ENCODE measurements at places on chromosomes 16 and 17.

DNA sequence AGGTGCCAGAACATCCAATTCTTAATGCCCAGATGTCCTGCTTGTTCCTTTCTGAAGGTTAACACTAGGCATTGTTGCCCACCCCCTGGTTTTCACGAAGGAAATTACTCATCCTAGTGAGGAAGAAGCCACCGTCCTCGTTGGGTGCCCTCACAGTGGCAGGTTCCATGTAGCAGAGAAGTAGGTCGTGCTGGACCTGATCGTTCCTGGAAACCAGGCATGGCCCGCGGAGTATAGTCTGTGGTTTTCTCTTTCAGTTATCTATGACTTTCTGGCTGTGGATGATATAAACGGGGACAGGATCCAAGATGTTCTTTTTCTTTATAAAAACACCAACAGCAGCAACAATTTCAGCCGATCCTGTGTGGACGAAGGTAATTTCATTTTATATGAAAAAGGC, 16.5 kb downstream of the RGS11 start:
- no peak for DNase-seq

DNA sequence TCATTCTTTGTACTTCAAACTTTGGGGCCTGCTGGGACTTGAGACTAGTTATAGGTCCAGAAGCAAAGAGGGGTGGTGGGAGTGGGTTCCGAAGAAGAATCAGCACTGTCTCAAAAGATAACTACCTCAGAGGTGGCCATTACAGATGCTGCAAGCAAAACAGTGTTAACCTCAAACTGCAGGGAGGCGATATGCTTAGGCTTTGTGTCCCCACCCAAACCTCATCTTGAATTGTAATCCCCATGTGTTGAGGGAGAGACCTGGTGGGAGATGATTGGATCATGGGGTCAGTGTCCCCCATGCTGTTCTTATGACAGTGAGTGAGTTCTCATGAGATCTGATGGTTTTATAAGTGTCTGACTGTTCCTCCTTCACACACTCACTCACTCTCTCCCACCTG, 545.3 kb downstream of the XYLT1 start:
- DNase-seq = no peak

DNA sequence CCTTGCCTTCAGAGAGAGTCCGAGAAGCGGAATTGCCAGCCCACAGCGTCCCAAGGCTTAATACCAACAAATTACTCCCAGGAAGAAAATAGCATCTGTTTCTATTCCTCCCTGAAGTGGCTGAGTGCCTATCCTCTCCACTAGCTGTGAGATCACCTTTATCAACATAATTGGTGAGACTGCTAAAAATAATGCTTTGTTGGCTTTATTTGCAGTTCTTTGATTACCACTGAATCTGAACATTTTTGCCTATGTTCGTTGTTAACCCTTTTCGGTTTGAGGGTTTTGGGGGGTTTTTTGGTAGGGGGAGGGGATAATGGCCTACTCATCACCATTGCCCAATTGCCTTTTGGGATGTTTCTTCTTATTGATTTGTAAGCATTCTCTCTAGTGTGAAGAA, 31.0 kb downstream of the MMP15 start:
- no peak for DNase-seq

GRCh38 chr17:58513965-58514769, at the start of gene MTMR4:
Gene MTMR4 (minus strand): TSS chr17:58514638. CDS start chr17:58514407, 231 bp downstream.
- DNase-seq = peak; percentile 39

GRCh38 chr17:8159032-8159400, 3.7 kb downstream of the VAMP2 start:
- DNase-seq = no peak

DNA sequence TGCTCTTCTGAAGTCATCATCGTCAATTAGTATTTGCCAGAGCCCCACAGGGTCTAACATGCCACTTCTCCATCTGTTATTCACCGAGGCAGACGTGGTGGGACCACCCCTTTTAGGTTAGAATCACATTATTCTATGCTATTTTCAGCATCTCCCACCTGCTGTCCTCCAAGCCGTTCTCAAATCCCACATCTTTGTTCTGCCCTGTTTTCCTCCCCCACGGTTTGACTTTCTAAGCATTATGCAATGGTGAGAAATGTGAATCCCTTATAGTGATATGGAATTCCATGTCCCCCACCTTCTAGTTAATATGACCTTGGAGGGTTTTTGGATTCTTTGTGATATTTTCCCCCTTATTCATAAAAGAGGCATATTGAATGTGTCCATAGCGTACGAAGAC, 634.1 kb upstream of the RBFOX1 start:
- no peak for DNase-seq

- DNase-seq = no peak
These were observed 120.9 kb upstream of the HS3ST2 start for GRCh38 chr16:22692916-22693637.

DNA sequence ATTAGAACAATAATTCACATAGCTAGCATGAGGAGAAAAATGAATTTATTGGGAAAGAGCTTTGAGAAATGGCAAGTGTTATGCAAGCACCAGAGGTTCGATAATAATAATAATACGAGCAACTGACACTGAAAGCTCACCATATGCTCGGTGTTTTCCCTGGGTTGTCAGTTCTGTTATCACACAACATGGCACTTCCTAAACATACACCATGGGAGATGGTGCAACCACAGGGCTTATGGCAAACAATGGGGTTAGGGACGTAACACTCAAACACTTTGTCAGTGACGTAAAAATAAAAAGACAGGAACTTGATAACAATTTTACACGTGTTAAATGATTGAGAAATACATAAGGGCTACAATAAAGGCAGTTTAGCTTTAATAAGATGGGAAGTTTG, 23.7 kb downstream of the OR1D5 start:
- DNase-seq = no peak

GRCh38 chr16:77416939-77417480, 17.8 kb downstream of the ADAMTS18 start:
- DNase-seq = no peak

- no peak for DNase-seq
These were observed 8.9 kb upstream of the CDC42EP4 start for GRCh38 chr17:73320601-73321264.

DNA sequence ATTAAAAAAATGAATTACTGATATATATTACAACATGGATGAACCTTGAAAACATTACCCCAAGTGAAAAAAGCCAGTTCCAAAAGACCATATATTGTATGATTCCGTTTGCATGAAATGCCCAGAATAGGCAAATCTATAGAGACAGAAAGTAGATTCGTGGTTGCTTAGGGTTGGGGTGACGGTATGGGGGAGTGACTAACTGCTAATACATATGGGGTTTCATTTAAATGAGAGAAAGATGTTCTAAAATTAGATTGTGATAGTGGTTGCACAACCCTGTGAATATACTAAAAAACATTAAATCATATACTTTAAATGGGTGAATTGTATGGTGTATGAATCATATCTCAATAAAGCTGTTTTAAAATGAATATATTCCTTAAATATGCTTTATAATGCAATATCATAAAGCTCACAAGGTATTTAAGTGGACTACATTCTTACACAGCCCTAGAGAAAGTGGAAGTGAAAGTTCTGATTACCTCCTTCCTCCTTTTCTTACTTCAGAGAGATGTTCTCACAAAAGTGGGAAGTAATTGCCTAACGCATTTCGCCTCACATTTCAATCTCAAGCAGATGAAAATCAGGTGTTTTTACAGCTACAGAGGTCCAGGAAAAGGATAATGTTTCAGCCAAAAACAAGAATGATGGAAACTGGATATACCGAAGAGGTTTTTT, 142.7 kb upstream of the GNAO1 start:
- no peak for DNase-seq

DNA sequence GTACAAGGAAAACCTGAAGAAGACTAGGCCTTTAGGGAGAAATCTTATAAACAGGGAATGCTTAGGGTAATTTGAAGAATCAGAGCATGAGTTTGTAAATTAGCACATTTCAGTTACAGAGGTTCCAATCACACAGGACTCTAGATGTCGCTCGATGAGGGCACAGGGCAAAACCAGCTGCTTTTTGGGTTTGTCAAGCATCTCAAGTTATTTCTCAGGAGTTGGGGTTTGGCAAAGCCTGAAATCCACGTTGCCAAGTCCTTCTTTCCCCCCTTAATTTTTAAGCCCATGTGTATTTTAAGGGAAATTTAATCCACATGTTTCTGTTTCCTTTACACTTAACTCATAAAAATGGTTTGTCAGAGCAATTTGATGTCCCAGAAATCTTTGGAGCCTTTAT, 146.9 kb downstream of the ANKFN1 start:
- DNase-seq = no peak

DNA sequence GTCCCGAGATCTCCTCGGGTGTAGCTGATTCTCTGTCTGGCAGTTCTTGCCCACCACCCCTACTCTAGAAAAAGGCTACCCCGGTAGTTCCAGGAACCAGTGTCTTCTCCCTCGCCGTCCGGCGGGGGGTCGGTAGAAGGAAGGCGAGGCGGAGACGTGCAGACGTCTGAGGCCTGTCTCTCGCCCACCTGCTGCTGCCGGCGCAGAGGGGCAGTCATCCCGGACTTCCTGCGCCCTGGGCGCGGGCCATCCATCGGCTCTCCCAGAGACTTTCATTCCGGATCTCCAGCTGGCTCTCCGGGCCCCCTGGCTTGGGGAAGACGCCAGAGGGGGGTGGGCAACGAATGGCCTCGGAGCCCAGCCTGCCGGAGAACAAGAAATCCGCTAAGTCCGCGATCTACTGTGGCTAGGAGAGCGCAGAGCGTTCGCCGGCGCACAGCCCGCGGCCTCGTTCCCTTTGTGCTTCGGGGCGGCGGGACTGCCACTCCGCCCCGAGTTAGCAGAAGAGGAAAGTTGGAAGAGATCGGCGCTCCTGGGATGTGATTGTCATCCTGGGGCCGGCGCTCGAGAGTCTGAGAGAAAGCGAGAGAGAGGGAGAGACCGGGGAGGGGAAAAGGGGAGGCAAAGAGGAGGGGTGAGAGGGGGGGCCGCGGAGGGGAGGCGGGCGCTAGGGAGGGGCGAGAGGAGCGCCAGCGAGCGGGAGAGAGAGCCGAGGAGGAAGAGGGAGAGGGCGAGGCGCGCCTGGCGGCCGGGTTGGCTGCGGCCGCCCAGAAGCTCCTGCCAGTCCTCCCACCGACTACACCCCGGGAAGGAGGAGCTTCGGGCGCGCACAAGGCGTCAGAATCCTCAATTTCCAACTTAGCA, at the start of gene IRX5:
Gene IRX5 (plus strand): TSS at position 861 of the 864 bp plus-strand sequence. CDS start 334 bp downstream, outside the sequence.
- peak; percentile 75 for DNase-seq

DNA sequence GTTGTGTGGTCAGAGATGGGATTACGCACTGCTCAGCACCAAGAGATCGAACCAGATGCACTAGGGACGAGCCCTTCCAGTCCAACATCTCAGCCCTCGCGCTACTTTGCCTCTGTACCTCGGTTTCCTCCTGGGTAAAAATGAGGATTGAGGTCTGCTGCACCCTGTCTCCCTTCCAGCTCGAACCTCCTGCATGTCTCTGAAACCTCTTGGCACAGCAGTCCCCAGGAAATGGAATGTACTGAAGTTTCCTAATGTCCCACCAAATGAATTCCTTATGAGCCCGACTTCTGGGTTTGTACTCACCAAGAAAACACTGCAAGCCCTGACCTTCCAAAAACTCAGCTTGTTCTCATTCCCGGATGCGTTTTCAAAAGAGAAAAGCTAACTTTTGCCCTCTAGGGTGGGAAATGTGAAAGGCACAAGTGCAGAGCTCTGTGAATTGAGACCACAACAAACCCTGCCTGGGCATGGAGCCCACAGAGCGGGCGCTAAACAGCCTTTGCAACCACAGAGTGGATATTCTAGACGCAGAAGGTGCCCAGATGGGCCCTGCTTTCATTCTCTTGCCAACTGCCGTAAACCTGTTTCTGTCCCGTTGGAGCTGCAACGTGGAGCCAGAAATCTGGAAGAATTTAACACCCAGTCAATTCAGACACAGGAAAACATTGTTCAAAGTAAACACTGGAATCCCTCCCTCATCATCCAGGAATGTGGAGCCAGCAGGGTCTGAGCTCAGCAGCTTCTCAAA, 10.3 kb downstream of the CDRT4 start:
- DNase-seq = peak; percentile 39

DNA sequence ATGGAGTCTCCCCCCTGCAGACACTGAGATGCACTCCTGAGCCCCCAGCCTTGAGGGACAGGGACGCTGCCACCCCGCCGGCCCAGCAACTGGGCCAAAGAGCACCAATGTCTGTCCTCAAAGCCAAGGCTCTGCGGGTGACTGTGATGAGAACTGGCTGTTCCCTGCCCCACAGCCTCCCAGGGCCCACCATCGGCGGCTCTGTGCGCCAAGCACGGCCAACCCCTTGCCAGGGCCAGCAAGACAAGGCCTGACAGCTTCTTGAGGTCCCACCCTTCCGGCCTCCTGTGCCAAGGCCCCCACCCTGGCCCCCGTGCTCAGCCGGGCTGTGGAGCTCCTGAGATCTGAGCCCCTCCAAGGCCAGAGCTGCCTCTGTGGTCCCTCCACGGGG, 34.2 kb upstream of the PABPN1L start:
- no peak for DNase-seq
